ENCODE measurements at places on chromosomes 1 and 21.

- DNase-seq: no peak
Measured at GRCh38 chr1:73327180-73327793, 870.7 kb downstream of the LRRIQ3 start.

GRCh38 chr1:178726087-178726517 is 1.1 kb downstream of the RALGPS2 start:
- DNase-seq: no peak

DNA sequence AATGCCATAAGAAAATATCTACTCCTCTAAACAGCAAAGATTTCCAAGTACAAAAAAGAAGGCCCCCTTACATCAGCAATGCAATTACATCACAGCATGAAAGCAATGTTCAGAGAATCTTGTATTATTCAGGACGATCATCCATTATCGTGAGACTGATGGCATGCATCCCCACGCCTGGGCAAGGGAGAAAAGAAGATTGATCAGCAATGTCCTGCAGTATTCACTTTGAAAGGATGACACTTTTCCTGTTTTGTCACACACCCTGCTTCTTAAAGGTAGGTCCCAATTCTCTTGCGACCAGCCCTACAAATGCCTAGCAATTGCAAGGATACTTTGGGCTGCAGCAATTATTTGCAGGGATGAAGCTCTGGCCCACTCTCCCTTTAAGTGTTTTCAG is 108.7 kb downstream of the TOMM20 start:
- no peak for DNase-seq

- DNase-seq: no peak
Measured at GRCh38 chr1:2596530-2597333, 10.2 kb downstream of the PRXL2B start.

GRCh38 chr1:156926175-156926574 is 5.7 kb downstream of the LRRC71 start:
- DNase-seq: no peak

GRCh38 chr1:77489910-77490309 is 192.5 kb downstream of the ZZZ3 start:
- no peak for DNase-seq

- DNase-seq: no peak
Measured at GRCh38 chr1:79519084-79519760, 512.7 kb upstream of the ADGRL4 start.

GRCh38 chr1:10909697-10910680 is 102.5 kb upstream of the TARDBP start:
- DNase-seq: no peak

- DNase-seq: no peak
Measured at GRCh38 chr1:60874718-60875117, 207.6 kb upstream of the NFIA start.

DNA sequence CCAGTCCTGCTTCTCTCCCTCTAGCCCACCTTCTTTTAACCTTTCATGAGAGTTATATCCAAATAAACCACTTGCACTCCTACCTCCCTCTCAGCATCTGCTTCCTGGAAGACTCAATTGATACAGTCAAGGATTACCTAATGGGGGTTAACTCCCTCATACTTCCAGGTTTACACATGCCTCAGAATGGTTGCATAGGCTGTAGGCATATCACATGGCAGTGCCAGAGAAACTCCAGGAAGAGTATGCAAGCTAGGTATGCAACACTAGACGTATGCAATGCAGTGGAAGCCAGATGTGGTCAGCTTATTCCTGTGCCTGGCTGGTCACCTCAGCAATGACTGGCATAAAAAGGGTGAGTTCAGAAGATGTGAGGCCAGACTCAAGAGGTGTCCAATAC is 32.7 kb upstream of the VANGL1 start:
- DNase-seq: no peak

DNA sequence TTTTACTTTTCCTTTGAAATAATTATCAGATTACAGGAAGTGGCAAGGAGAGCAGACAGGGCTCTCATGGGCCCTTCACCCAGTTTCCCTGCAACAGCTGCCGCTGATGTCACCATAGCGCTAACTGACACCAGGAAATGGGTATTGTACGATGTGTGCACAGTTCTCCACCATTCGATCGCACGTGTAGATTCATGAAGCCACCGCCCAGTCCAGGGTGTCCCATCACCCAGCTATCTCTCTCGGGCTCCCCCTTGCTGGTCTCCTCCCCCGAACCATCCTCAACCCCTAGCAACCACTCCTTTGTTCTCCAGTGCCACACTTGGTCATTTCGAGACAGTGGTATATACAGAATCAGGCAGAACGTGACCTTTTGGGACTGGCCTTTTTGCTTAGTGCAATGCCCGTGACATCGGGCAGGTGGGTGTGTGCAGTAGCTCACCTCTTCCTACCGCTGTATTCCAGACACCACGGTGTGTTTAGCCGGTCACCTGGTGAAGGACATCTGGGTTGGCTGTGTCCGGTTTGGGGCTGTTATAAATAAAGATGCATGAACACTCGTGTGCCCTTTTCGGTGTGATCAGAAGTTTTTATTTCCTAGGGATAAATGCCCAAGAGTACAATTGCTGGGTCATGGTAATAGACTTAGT is 118.4 kb downstream of the CRYAA start:
- no peak for DNase-seq

DNA sequence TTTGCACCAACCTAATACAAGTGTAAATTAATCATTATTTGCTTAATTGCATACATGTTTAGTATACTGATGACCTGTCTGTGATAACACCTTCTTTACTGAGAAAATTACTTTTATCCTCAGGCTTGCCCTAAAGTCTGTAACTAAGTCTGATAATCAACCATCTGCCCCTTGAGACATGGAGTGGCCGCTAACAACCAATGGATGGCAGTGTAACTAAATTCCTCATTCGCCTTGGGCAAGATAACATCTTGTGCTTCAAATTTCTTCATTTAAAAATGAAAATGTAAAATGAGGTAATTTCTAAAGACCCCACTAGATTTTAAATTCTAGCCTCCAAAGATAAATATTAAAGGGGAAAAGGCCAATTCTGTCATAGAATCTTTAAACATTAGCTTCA is 85.1 kb downstream of the ENAH start:
- DNase-seq: no peak

DNA sequence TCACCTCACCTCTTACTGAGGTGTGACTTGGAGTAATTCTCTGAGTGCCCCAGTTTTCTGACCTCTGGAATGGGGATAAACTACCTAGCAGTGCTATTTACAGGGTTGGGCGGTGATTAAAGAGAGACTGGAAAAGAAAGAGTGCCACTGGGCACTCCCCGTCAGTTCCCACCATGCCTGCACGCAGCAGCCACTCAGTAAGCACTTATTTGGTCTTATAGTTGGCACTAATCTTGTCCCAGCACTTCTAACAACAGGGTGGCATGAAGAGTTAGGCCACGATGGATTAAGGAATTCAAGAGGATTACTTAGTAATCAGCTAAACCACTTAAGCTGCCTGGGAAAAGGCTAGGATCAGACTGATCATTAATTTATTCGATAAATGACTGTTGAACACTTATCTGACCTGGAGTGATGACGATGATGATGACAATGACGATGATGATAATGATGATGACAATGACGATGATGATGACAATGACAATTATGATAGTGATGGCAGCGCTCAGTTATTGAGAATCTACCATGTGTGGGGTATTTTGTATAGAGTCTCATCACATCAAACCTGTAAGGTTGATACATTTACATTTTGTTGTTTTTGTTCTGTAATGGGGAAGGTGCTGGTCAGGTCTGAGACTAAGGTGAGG is 5.4 kb downstream of the CITED4 start:
- DNase-seq: no peak

- no peak for DNase-seq
Measured at GRCh38 chr1:214665606-214666110, 62.7 kb downstream of the CENPF start.

GRCh38 chr1:91499904-91500755 is 521 bp upstream of the CDC7 start:
- DNase-seq: no peak

DNA sequence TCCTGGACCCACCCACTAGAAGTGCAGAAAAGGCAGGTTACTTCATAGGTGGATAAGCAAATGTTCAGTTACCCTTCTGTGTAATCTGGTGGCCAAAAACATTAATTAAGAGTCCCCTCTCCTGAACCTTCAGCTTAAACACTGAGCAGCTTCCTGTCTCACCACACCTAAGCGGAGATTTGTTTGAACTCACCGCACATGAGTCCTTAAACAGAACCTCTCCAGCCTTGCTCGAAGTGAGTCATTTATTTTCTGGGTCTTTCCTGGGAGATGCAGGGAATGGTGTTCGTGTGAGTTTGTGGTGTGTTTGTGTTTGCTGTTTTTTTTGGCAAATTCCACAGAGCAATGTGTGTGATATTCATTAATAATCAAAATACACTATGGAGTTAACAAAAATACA is 7.6 kb upstream of the FNBP1L start:
- DNase-seq: no peak
